Cardiac muscle cell (in vitro differentiated cells and primary cell): ENCODE measurements at places on chromosomes 7 and 10. TPM values are rescaled to one million over a fixed set of nuclear protein-coding genes. Genes with fewer than 3 reads are reported as not detected.

The OR6V1 gene
- not detected in 2 replicates for total RNA-seq

The PTPN20 gene
- total RNA-seq, result 0.42 and 0.46 TPM in 2 replicates

The HTR5A gene
- not detected in 2 replicates for total RNA-seq

The SPDYE1 gene
- not detected in 2 replicates for total RNA-seq

The GRB10 gene
- 10.7 and 25.3 TPM in 2 replicates for total RNA-seq

The PSAP gene
- total RNA-seq, result 554 and 624 TPM in 2 replicates

The SHOC2 gene
- total RNA-seq, result 19.9 and 31.0 TPM in 2 replicates

The SLK gene
- total RNA-seq, result 34.8 and 43.8 TPM in 2 replicates

The DNAJB12 gene
- total RNA-seq, result 29.3 and 32.0 TPM in 2 replicates

The PIK3CG gene
- 0.12 TPM in 1 of 2 replicates, not detected in the other for total RNA-seq

The CFAP46 gene
- 2.8 and 3.0 TPM in 2 replicates for total RNA-seq

The ELAPOR2 gene
- 35.8 and 39.1 TPM in 2 replicates for total RNA-seq

The CYP3A7 gene
- not detected in 2 replicates for total RNA-seq

The NEUROG3 gene
- not detected in 2 replicates for total RNA-seq

The FAM180A gene
- total RNA-seq, result not detected in 2 replicates

The PNLIP gene
- not detected in 2 replicates for total RNA-seq

The CHN2 gene
- 19.0 and 30.5 TPM in 2 replicates for total RNA-seq

The CARD11 gene
- 0.07 and 0.15 TPM in 2 replicates for total RNA-seq

The CYP3A4 gene
- not detected in 2 replicates for total RNA-seq

The CLEC5A gene
- total RNA-seq, result not detected in 2 replicates

The MINDY4 gene
- 5.7 and 7.5 TPM in 2 replicates for total RNA-seq

The RGS10 gene
- 0.25 and 1.6 TPM in 2 replicates for total RNA-seq

The KCND2 gene
- total RNA-seq, result 0.49 and 2.2 TPM in 2 replicates

The WNT8B gene
- 0.07 TPM in 1 of 2 replicates, not detected in the other for total RNA-seq

The SPDYE6 gene
- total RNA-seq, result 0.18 TPM in 1 of 2 replicates, not detected in the other

The PLXDC2 gene
- 10.5 and 22.6 TPM in 2 replicates for total RNA-seq

The EMX2 gene
- not detected in 2 replicates for total RNA-seq

The OR2A14 gene
- total RNA-seq, result not detected in 2 replicates

The NAT16 gene
- total RNA-seq, result 0.27 TPM in 1 of 2 replicates, not detected in the other

The ARHGEF5 gene
- 0.95 and 1.3 TPM in 2 replicates for total RNA-seq
